K562 (cell line): ENCODE measurements at places on chromosomes 2 and 18.
A peak's percentile ranks its signal among the peaks of the same experiment; 100 is the strongest.

GRCh38 chr18:33581856-33582255 is 3.8 kb downstream of the ASXL3 start:
- DNase-seq = no peak

DNA sequence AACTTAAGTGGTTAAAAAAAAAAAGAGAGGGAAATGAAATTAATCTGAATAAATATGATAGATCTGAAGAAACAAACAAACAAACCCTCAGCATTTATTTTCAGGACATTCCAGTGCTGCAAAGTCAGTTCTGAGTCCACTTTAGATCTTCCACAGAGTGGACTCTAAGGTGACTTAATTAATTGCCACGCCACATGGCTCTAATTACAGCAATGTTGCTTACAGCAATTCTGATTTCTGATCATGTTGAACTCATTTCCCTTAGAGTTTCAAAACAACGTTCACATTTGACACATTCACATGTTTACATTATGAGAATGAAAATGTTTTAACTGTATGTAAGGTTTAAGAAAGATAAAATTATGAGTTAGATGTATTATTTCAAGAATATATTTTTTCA is 38.6 kb upstream of the RASGRP3 start:
- DNase-seq = no peak

DNA sequence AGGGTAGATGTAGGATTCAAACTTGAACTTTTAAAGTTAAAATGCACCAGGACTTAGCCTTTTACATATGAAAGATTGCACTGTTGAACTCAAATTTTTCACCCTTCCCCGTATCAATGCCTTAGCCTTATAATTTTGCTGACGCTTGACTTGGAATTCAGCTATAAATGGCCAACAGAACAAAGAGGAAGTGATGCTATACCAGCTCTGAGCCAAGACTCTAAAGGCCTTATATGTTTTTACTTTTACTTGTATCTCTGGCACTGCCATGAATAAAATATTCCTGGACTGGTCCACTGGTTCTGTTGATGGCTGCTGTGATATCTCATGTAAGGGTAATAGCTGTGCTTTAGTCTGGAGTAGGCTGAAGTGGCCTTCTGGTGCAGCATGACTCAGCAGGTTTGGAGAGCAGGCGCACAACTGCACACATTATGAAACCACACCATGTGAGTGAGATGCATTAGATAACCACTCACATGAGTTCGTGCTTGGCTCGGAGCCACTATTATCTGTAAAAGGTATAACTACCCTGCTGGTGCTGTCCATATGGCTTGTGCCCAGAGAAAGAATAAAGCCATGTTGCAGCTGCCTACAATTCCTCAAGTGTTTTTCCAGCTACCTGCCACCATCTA is 8.4 kb upstream of the IER3IP1 start:
- DNase-seq = peak; percentile 86

DNA sequence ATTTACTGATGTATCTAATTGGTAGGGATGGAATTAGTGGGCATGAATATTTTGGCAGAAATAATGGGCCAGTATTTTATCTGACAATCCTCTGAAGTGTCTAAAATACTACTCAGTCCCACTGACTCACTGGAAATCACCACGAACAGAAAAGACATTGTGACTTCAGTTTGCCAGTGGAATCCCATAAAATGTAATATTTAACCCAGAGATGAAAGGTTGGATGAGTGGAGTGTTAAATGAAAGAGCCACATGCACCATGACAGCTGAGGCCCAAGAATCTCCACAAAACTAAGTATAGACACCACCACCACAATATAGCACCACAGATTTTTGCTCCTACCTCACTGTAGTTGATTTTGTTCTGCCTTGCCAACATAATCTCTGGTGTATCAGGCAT is 103.9 kb downstream of the NEB start:
- DNase-seq = no peak

- DNase-seq = no peak
Observed at GRCh38 chr2:288758-289361, 969 bp upstream of the ALKAL2 start.

GRCh38 chr2:205571360-205571959 is 110.8 kb upstream of the NRP2 start:
- DNase-seq = no peak

DNA sequence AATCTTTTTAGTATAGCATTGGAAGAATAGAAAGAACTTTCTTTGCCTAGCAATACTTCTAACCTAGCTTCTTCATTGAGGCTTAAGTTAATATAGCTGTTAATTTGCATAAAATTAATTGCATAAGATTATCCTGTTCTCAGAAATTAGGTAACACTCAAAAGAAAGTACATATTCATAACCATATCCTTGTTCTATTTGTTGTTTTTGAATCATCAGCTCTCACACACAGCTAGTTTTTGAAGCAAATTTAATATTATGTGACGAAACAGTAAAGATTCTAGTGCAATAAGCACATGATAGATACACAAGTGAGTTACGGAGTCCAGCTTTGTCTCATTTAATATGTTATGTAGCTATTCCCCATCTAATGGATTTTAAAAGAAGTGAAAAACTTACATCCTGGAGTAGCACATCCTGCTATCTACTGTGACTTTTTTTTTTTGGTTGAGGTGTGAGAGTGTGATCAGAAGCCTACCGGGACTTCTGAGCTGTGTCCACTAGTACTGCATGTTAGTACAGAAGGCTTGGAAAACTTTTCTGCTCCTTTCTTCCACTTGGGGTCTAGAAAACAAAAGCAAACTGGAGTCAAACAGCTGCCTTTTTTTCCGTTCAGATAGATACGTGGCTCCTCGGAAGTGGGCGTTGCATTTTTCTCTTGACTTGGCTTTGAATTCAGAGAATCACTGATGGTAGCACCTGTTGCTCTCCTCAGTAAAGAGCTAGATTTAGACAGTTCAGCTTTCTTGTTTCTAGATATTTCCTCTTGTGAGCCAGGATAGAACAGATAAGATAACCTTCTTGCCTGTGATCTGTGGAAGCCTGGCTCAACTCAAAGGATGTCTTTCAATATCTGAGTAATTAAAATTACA is 27.2 kb downstream of the KDM3A start:
- no peak for DNase-seq

DNA sequence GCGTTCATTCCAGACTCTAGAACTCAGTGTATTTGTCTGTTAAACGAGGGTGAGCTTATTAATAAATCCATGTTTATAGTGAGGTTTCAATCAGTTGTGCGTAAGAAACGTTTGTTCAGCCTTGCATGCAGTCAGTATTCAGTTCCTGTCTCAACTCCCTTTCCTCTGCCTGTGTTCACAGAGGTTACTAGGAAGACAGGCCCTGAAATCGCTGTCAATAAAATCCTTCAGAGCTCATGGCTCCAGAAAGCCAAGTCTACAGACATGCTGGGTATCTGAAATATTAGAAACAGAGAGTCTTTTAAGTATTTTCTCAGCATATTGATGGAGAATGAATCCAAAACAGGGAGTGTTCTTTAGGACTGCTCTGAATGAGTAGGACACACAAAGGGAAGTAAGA is 75.4 kb downstream of the KLF7 start:
- no peak for DNase-seq

GRCh38 chr2:206798000-206798399 is 32.6 kb downstream of the FASTKD2 start:
- DNase-seq = no peak

GRCh38 chr2:96984300-96984699 is 2.1 kb downstream of the FAM178B start:
- peak; percentile 2 for DNase-seq

DNA sequence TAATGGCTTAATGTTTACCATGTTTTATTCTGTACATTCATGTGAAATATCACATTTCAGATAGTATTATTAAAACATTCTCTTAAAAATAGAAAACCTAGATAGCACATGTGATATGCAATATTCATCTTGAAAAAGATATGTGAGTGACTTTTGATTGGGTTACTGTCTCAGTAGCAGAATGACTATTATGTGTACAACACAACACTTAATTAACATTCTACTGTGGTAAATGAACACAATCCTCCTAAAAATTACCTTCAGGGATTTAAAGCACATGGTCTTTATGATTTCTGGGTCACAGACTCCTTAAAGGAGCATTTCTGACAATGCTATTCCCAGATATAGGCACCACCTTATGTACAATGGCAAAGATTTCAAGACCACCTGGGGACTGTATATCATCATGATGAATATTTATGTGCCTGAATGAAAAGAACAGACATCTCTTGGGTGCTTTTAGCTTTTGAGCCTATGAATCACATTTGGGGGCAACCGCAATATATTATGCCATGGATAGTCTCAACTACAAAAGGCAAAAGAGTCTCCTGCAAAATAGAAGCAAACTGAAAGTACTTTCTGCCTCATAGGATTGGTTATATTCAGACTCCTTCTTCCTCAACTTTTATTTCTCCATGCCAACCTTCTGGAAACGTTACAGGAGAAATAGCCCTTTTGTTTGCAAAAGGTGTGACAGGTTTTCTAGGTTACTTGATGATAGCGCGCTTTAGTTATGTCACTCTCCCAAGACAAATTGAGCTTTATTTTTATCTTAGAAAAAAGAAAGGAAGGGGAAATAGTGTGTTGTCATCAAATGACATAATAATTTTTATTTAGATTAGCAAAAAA is 259.0 kb downstream of the CALCRL start:
- no peak for DNase-seq

GRCh38 chr2:55102056-55102812 is 52.0 kb upstream of the RTN4 start:
- no peak for DNase-seq

- DNase-seq = no peak
Observed at GRCh38 chr18:23307567-23308295, 145.4 kb upstream of the RIOK3 start.

GRCh38 chr2:241534293-241534692 is 24.3 kb upstream of the BOK start:
- DNase-seq = no peak

DNA sequence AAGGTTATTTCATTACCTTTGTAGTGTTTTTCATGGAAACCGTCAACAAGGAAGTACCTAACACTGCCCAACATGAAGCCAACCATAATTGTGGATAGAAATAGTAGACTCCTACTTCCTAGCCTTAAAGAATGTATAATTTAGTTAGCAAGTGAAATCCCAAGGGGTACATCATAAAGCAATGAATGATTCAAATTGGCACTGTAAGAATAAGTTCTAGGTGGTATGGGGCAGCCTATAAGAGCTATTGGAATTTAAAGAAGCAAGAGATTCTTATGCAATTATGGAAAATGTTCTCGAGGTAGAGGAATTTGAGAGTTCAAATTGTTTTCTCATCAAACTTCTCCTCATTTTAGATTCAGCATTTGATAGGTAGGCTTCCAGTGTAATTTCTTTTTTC is 157.9 kb downstream of the FMNL2 start:
- DNase-seq = no peak

- peak; percentile 86 for DNase-seq
Observed at GRCh38 chr2:231900486-231900942, 25.7 kb downstream of the NPPC start.

- DNase-seq = no peak
Observed at GRCh38 chr2:19819097-19820065, 82.4 kb downstream of the TTC32 start.

DNA sequence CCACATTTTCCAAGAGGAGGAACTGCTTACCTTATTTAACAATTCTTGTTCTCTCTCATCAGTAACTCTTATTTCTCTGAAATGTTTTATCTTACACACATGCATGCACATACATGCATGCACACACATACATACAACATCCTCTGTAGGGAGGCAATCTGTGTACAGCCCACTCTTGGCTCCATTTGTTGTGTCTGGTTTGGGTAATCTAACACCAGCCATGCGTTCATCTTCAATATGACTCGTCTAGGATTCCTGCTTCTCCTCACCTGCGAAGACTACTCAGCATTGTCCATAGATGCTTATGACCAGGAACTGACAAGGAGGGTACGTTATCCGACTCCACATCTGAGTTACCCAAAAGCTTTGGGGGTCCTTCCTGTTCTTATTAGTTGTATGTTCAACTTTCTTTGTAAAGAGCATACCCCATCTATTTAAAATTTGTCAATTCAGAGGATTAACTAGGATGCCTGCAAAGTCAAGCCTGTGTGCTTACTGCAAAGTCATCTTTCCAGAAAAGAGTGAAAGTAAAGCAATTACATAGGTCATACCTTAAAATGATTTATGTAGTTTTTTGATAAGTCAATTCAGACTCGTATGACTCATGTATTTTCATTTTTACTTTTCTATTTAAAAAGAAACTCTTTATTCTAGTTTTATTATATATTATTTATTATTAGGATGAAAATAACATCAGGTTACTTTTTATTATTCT is 18.2 kb downstream of the LYPD6B start:
- no peak for DNase-seq

- no peak for DNase-seq
Observed at GRCh38 chr2:53210538-53210937, 557.1 kb upstream of the CHAC2 start.

DNA sequence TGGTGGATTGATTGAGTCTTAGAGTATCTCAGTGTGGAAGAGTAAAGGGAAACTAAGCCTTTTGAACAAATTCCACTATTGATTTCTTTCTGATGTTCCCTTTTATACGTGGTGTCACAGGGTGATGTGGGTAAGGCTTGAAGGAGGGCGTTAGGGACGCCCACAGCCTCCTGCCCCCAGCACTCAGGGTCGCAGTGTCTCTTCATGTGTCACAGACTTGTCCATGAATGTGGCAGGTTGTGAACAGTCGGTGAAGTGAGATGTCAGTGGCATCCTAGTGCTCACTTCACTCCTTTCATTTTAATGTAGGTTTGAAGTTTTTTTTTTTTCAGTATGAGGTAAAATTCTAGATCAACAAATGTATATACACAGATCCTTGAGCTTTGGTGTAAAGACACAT is 123.2 kb upstream of the IL1R2 start:
- DNase-seq = no peak

DNA sequence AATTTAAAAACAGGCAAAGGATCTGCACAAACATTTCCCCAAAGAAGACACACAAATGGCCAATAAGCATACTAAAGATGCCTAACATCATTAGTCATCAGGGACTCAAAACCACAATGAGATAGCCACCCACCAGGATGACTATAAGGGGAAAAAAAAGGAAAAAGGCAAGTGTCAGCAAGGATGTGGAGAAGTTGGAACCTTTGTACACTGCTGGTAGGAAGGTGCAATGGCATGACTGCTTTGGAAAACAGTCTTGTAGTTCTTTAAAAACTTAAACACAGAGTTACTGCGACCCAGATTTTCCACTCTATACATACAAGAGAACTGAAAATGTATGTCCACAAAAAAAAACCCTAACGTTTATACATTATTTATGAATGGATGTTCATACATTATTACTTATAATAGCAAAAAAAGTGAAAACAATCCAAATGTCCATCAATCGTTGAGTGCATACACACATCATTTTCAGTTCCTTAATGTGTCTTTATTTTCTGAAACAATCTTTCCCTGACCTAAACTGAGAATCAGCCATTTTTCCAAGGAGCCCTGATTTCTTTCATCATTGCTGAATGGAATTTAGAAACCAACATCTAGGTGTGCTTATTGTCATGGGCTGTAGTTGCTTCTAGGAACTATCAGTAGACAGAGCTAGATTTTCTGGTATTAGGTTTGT is 64.7 kb upstream of the TLK1 start:
- DNase-seq = no peak

GRCh38 chr2:144414324-144414845 is 105.5 kb downstream of the ZEB2 start:
- DNase-seq = no peak

- no peak for DNase-seq
Observed at GRCh38 chr18:77084688-77085035, 47.9 kb downstream of the MBP start.

- DNase-seq = no peak
Observed at GRCh38 chr2:54411801-54412354, 44.2 kb upstream of the SPTBN1 start.
